Activated T-helper 9 cell treated with anti-CD3 and anti-CD28 coated beads, Interleukin-2, amount 50 U/mL, for 16 hours (primary cell): ENCODE measurements at places on chromosomes 1 and 21.

DNA sequence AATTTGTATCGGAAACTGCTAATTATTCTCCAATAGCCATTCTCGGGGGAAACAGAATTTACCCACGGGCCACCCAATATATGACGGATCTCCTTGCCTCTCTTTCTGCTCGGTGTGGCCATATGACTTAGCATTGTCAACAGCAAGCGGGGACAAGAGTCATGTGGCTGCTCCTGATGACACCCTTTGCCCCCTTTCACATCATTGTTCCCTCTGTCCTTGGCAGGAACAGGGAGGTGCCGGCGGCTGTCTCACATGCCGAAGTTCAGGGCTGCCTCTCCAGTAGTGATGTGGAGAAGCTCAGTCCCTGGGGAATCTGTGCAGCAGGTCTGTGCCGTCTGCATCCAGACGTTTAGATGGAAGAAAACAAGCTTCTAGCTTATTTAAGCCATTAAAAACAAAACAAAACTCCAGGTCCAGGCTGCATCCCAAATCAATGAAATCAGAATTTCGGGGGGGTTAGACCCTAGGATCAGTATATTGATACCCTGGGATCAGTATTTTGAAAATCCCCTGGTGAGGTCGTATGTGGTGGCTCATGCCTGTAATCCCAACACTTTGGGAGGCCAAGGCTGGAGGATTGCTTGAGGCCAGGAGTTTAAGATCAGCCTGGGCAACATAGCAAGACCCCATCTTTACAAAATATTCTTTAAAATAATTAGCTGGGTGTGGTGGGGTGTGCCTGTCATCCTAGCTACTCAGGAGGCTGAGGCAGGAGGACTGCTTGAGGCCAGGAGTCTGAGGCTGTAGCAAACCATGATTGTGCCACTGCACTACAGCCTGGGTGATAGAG is 10.8 kb downstream of the MYOM3 start:
- DNase-seq = no peak

GRCh38 chr21:26448751-26449150 is 124.3 kb downstream of the CYYR1 start:
- no peak for DNase-seq

- no peak for DNase-seq
These were observed 55.7 kb upstream of the EPHA8 start for GRCh38 chr1:22507587-22507986.

DNA sequence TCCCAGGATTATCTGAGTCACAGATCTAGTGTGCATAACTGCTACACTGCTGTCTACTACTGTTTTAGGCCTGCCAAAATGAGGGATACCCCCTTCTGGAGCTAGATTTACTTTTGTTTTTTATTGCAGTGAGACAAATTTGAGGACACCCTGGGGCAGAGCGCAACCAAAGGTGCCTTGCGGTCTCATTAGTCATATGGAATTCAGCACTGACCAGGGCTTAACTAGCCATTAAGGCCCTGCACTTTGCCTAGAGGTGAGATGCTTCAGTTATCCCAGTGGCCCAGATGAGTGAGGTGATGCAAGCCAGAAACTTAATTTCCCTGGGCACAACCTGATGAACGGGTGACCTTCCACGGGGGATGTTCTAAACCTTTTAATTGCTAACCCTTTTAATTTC is 998 bp upstream of the SPAG17 start:
- no peak for DNase-seq

GRCh38 chr1:212532469-212533147 is 76.0 kb upstream of the ATF3 start:
- no peak for DNase-seq

GRCh38 chr21:34790834-34791233 is 122.0 kb downstream of the CLIC6 start:
- DNase-seq = no peak

- DNase-seq = no peak
These were observed 181.8 kb upstream of the FMN2 start for GRCh38 chr1:239909898-239910297.

DNA sequence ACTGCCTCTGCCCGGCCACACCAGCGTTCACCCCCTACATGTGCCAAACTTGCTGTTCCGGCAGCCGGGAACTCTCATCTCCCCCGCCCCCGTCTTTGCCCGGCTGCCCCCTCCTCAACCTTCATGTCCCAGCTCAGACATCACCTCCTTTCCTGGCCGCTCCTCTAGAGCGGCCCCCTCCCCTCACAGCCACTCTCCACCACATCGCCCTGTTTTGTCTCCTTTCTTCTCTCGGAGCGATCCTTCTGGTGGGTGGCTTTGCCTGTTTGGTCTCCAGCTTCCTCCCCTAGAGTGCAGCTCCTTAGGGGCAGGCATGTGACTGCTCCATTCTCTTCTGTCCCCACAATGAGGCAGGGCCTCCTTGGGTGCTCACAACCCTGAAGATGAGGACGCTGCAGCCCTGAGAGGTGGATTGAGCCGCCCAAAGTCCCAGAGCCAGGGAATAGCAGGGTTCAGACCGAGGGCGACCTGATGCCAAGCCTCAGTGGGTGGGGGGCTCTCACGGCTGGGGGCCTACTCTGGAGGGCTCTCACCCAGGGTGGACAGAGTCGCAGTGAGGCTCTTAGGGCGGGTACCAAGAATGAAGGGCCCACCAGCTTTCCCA is 44.9 kb upstream of the ECE1 start:
- DNase-seq = no peak

DNA sequence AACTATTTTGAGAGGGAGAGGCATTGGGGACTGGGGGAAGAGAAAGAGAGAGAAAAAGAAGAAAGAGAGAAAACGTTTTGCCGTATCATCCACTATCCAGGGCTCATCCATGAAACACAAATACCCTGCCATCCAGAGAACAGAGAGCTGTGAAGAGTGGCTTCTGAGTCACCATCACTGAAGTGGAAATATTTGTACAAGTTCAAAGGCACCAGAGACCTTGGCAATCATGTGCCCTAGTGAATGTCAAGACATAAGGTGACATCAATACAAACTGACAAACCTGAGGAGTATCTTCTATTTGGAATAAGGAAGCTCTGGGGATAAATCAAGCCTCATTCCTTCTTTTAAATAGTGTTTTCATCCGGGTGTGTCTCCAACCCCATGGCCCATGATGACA is 197.2 kb upstream of the PROX1 start:
- no peak for DNase-seq

- DNase-seq = no peak
These were observed 1760.3 kb downstream of the NCAM2 start for GRCh38 chr21:22758478-22758877.

GRCh38 chr1:162463021-162463420 is 34.6 kb upstream of the UHMK1 start:
- no peak for DNase-seq

- DNase-seq = no peak
These were observed 48.9 kb downstream of the AK4 start for GRCh38 chr1:65196926-65197325.

DNA sequence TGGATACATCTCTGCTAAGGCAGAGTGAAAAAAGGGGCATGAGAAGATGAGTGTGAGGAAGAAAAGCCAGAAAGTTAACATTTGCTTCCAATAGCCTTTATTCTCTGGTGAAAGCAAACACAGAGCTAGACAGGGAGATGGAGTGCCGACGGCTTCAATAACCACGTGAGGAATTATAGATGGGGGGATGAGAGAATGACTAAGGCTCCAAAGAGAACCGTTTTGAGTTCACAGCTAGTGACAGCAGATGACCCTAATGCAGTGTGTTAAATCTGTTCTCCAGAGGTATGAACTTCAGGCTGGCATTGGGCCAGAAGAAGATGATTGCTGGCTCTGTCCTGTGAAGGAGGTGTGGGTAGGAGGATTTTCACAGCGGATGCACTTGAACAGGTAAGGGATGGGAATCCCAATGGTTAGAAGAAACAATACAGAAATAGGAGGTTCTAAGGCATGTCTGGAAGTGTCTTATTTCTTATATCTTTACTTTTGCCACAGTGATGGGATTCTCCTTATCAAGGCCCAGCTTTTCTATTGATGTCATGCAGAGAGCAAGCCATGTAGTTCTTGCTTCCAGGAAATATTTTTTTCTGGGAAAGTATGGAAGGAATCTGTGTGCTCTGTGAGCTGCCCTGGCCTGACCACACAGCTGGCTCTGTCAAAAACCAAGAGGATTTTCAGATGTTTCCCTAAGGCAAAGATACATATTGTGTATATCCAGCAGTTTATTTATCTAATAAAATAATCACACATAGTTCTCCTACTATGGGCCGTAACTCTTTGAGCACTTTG is 573.8 kb downstream of the LTN1 start:
- no peak for DNase-seq

GRCh38 chr21:36325373-36326010 is 5.5 kb downstream of the MORC3 start:
- no peak for DNase-seq

GRCh38 chr1:246128494-246129069 is 378.5 kb downstream of the SMYD3 start:
- no peak for DNase-seq
